ENCODE measurements at places on chromosomes 5 and 9. TPM values are rescaled to one million over a fixed set of nuclear protein-coding genes. Genes with fewer than 3 reads are reported as not detected.

- peak; percentile 57 for DNase-seq
Measured at GRCh38 chr9:124202447-124202971, 55.2 kb upstream of the NEK6 start.

- no peak for DNase-seq
Measured at GRCh38 chr9:123616707-123617106, 260.7 kb downstream of the CRB2 start.

GRCh38 chr5:55081541-55081940, 20.9 kb upstream of the GZMA start:
- DNase-seq = no peak

DNA sequence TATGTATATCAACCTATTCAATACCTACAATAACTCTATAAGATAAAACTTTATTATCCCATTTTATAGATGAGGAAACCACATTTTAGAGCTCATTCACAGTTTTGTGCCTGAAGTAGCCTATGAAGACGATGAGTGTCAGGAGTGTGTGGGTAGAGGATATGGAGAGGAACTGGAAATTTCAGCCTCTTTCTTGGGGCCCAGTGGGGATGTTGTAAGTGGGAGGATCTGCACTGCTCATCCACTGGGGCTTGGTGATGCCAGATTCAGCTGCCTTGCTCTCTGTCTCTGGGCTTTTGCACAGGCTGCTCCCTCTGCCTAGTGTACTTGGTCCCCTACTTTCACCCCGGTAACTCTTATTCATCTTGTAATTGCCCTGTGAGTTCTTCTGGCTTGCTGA, 194.7 kb downstream of the SREK1 start:
- no peak for DNase-seq

GRCh38 chr9:115306865-115307264, 188.9 kb upstream of the TNC start:
- no peak for DNase-seq

DNA sequence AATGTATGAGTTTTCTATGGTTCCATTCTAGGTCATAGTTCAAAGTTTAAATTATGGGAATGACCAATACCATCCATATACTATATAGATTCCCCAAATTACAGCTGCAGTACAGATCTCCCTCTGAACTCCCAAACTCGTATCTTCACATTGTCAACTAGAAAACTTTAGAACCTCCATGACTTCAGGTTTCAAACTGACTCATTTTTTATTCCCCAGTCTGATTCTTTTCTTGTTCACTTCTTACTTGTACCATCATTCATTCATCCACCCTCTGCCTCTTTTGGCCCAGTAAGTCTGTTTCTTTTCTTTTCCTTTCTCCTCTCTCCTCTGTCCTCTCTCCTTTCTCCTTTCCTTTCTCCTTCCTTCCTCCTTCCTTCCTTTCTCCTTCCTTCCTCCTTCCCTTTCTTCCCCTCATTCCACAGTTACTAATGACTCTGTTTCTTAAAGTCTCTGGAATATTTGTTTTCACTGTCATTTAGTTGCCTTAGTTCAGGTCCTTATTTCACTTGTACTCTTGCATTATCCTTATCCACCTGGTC, 30.5 kb downstream of the RAD23B start:
- DNase-seq = no peak

The SHISAL2B gene
- 0.18 TPM for polyA plus RNA-seq

The GDF9 gene
- polyA plus RNA-seq = 0.32 TPM

The ABLIM3 gene
- polyA plus RNA-seq = 6.5 TPM

The BHMT2 gene
- polyA plus RNA-seq = 2.2 TPM

The CCL28 gene
- 11.6 TPM for polyA plus RNA-seq

The IL4 gene
- not detected for polyA plus RNA-seq

Data from small intestine (tissue), 16 donors.